ENCODE measurements at places on chromosomes 3 and 15. TPM values are rescaled to one million over a fixed set of nuclear protein-coding genes. Genes with fewer than 3 reads are reported as not detected.
A peak's percentile ranks its signal among the peaks of the same experiment; 100 is the strongest.

LINGO1 gene
- total RNA-seq: not detected

IL5RA gene
- 0.73 TPM for total RNA-seq

ZNF620 gene
- total RNA-seq: 7.1 TPM

KIF7 gene
- total RNA-seq: 2.4 TPM

OR5AC2 gene
- total RNA-seq: not detected

DNA sequence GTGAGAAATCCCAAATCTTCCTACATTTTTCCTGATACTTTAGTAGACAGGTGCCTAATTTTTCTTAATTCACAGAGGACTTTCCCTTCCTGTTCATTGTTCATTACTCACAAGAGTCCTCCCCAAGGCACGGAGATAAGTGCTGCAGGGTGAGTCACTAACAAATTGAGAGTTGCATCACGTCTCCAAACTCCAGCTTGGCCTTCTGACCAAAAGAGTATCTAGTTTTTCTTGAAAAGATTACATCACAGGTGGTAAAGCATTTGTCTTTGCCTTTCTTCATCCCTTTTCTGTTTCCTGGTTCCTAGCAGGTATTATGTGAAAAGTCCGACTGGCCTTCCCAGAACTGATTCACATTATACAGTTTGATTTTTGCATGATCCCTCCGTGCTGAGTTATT is 24.9 kb upstream of the RASGRP1 start:
- H3K4me3 ChIP-seq: no peak overlapping the region
- no peak overlapping the region for H3K27ac ChIP-seq
- H3K36me3 ChIP-seq: no peaks in the 10 kb centered on the region
- peaks cover 19% of the 10 kb centered on the region for H3K4me1 ChIP-seq
- no peaks in the 10 kb centered on the region for H3K27me3 ChIP-seq

DNA sequence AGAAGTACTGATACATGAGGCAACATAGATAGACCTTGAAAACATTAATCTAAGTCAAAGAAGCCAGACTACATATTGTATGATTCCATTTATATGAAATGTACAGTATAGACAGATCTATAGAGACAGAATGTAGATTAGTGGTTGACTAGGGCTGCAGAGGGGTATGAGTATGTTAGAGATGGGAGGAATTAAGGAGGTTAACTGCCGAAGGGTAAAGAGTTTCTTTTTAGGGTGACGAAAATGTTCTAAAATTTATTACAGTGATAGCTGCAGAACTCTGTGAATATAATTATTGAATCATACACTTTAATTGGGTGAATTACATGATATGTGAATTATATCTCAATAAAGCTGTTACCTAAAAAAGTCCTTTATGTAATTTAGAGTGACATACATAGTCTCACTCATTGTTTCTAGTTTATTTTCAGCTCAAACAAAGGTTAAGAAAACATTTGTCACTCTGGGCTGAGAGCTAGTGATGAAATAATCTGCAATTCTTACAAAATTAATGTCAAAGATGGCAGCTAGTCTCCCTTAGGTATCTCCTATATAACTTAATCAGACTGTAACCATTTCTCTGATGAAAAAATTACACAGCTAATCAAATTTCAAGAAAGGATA is 61.4 kb downstream of the DENND4A start:
- H3K36me3 ChIP-seq: peaks cover 4% of the 10 kb centered on the region
- H3K27ac ChIP-seq: no peak overlapping the region
- no peaks in the 10 kb centered on the region for H3K27me3 ChIP-seq
- no peaks in the 10 kb centered on the region for H3K4me1 ChIP-seq
- no peak for DNase-seq

DNA sequence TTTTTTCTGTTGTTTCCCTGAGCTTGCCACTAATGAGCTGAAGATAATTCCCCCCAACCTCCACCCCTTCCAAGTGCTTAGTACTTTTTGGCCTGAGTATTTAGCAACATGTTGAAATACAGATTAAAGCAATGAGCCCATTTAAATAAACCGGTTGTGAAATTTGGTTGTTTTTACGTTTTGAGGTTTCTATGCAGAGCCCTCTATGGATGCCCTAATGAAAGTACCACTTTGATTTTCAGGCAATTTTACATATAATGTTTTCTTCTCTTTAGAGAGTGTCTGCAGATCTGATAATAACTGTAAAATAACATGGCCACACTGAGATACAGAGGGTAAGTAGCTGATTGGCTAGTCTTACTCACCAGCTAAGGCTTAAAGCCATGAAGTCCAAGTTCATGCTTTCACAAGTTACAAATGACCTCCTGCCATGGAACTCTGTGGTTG is 139.4 kb upstream of the SLC7A14 start:
- H3K27ac ChIP-seq: peak overlapping the region; percentile 1
- no peak overlapping the region for H3K4me3 ChIP-seq
- H3K36me3 ChIP-seq: no peaks in the 10 kb centered on the region
- no peaks in the 10 kb centered on the region for H3K4me1 ChIP-seq

DNA sequence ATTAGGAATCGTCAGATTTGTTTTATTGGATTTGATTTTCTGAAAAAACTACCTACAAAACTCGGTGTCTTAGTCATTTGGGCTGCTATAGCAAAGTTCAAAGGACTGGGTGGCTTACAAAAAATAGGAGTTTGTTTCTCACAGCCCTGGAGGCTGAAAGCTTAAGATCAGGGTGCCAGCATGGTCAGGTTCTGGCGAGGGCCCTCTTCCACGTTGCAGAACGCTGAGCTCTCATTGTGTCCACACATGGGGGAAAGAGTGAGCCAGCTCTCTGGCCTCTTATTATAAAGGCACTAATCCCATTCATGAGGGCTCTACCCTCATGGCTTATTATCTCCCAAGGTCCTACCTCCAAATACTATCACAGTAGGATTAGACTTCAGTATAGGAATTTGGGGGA is 40.6 kb upstream of the MRPS22 start:
- H3K27me3 ChIP-seq: no peaks in the 10 kb centered on the region
- no peak overlapping the region for H3K27ac ChIP-seq
- no peaks in the 10 kb centered on the region for H3K4me1 ChIP-seq
- H3K36me3 ChIP-seq: no peaks in the 10 kb centered on the region

DNA sequence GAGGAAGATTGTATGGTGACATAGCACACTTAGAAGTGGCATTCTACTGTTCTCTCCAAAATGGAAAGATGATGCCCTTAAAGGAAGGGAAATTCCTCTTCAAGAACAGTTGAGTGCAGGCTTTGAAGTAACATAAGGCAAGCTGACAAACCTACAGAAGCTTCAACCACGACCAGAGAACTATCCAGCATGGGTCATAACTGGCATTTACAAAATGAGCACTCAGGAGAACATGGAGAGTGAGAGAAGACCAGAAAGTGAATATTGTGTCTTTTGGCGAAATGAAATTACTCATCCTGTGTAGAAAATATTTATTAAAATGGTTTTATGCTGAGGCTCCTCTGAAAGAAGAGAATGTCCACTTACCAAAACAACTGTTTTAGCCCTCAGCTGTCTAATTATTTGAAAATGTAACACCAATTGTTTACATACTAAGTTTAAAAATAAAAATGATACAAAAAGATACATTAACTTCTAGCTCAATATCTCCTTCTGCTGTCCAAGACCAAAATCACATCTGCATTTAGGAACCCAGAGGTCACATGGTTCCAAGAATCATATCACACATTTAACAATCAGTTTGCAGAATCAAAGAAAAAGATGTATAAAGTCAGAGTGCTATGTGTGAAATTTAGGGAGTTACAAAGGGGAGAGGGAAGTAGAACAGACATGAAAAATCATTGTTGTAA is 216.9 kb downstream of the ATP8B4 start:
- H3K27me3 ChIP-seq: no peaks in the 10 kb centered on the region
- no peak for DNase-seq
- H3K36me3 ChIP-seq: no peaks in the 10 kb centered on the region
- H3K27ac ChIP-seq: no peak overlapping the region
- no peaks in the 10 kb centered on the region for H3K4me1 ChIP-seq

DNA sequence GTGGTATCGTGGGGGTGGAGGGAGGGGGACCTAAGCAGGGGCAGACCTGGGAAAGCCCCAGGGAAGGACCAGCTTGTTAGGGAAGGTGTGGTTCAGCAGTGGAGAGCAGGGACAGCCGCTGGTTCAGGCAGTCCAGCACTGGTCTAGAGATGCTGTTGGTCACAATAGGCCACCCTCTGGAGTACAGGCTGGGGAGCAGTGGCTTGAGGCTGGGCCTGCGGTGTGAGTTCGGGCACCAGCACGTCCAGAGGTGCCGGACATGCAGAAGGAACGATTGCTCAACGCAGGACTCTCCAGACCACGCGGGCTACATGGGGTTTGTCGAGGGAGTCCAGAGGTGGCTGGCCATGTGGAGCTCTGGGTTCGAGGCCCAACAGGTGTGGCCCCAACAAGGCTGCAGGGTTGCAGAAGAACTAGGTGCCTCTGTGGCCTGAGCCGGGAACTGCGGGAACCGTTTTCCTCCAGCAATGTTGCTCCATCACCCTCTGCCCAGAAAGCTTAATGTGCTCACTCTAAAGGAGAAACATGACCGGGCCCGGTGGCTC is 143.9 kb downstream of the APBA2 start:
- DNase-seq: no peak
- no peak overlapping the region for H3K27ac ChIP-seq
- peaks cover 15% of the 10 kb centered on the region for H3K4me1 ChIP-seq

DNA sequence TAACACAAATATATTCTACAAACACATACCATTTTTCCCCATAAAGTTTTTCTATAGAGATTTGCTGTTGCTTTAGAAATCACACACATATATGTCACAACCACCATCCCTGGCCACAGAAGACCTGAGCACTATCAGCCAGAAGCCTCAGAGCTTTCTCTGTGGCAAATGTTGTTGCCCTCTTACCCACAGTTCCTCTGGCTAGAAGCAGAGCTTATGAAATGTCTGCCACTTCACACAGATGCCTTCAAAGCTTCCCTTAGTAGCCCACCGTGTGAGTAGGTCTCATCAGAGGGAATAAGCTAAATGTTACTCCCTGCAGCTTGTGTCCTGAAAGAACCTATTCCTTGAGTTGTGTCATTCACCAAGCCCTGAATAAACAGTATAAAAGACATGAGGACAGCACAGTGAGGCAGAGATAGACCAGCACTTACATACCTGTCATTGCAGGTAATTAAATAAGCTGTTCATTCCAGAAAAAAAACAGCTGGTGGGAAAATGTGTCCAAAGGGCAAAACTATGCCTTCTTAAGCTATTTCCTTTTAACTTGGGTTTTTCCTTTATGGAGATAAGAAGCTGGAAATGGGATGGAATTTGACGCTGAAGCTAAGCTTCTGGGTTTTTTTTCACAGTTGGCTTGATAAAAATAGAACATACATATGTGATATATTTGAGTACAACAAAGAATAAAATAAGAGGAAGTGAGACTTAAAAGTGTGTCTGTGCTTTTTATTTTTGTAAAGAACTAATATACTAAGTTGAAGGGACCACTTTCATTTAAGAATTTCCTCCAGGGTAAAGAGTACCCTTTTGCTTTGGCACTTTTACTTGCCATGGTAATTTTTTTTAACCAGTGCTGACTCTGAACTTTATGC is 391.4 kb downstream of the KCNH8 start:
- H3K36me3 ChIP-seq: no peaks in the 10 kb centered on the region
- H3K4me3 ChIP-seq: no peak overlapping the region
- no peaks in the 10 kb centered on the region for H3K4me1 ChIP-seq
- no peaks in the 10 kb centered on the region for H3K27me3 ChIP-seq

DNA sequence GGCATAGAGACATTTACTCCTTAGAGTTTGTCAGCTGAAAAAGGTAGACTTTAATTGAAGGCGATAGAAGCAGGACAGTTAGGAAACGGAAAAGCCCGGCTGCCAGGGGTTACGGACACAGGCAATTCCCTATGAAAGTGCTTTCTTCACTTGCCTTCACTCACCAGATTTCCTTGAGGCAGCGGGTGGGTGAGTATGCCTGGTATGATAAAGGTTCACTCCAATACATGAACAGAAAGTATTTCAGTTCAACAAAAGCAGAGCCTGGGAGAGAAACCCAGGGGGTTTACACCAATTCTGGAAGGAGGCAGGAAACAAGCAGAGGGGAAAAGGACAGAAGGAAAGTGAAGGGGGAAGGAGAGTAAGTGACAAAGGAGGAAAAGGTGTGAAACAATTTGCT is 53.9 kb downstream of the QTRT2 start:
- no peaks in the 10 kb centered on the region for H3K36me3 ChIP-seq
- no peak for DNase-seq
- H3K4me1 ChIP-seq: no peaks in the 10 kb centered on the region
- H3K27ac ChIP-seq: no peak overlapping the region

DNA sequence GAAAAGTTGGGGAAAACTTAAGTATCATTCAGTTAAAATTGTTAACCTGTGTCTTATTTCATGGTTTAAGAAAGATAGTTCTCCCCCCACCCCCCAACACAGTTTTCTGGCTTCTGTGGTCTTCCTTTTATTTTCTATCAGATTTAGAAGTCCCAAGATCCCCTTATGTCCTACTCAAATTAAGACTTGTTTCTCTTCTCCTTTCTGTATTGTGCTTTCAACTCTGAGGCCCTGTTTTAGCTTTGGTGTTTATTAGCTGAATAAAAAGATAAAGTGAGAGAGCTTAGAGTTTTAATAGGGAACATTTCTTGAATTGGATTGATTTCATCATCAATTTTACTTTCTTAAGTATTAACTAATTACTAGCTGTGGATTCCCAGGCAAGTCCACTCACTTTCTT is 62.6 kb downstream of the AKAP13 start:
- H3K27me3 ChIP-seq: no peaks in the 10 kb centered on the region
- H3K4me3 ChIP-seq: no peak overlapping the region
- peaks cover 26% of the 10 kb centered on the region for H3K4me1 ChIP-seq
- H3K36me3 ChIP-seq: no peaks in the 10 kb centered on the region
- no peak for DNase-seq
- H3K27ac ChIP-seq: no peak overlapping the region

- no peaks in the 10 kb centered on the region for H3K36me3 ChIP-seq
- DNase-seq: no peak
- no peak overlapping the region for H3K27ac ChIP-seq
- H3K4me1 ChIP-seq: peaks cover 18% of the 10 kb centered on the region
These were observed 64.5 kb downstream of the GSK3B start for GRCh38 chr3:120029749-120030148.

DNA sequence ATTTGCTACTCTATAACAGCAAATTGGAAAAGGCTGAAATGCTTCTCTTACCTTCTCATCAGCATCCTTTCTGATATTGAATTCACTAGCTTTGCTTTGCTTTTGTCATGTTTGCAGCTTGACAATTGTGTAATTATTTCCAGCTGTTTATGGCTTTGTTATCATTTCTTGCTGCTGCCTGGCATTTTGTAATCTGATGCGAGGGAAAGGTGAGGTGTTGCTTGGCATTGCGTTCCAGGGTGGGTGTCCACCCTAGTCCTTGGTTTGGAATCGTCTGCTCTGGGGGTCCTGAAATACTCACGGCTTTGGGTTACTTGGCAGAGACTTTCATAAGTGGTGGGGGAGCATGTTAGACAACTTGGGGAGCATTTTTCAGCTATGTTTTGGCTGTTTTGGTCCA is 2.9 kb downstream of the CACNA2D3 start:
- no peaks in the 10 kb centered on the region for H3K27me3 ChIP-seq
- H3K27ac ChIP-seq: no peak overlapping the region
- no peak overlapping the region for H3K4me3 ChIP-seq

- no peak overlapping the region for H3K27ac ChIP-seq
- no peaks in the 10 kb centered on the region for H3K27me3 ChIP-seq
- no peak overlapping the region for H3K4me3 ChIP-seq
- H3K4me1 ChIP-seq: no peaks in the 10 kb centered on the region
- DNase-seq: no peak
- H3K36me3 ChIP-seq: no peaks in the 10 kb centered on the region
These were observed 260.1 kb upstream of the DPPA4 start for GRCh38 chr3:109597444-109597843.

- H3K4me3 ChIP-seq: no peak overlapping the region
- H3K27ac ChIP-seq: no peak overlapping the region
- peaks cover 11% of the 10 kb centered on the region for H3K36me3 ChIP-seq
- H3K4me1 ChIP-seq: no peaks in the 10 kb centered on the region
- no peaks in the 10 kb centered on the region for H3K27me3 ChIP-seq
- DNase-seq: no peak
These were observed 211.9 kb downstream of the CBLB start for GRCh38 chr3:105656651-105657504.

Data from CD8-positive, alpha-beta memory T cell (primary cell).